Cortex of kidney (tissue), 1 donor: ENCODE measurements at places on chromosomes 2 and 18.

DNA sequence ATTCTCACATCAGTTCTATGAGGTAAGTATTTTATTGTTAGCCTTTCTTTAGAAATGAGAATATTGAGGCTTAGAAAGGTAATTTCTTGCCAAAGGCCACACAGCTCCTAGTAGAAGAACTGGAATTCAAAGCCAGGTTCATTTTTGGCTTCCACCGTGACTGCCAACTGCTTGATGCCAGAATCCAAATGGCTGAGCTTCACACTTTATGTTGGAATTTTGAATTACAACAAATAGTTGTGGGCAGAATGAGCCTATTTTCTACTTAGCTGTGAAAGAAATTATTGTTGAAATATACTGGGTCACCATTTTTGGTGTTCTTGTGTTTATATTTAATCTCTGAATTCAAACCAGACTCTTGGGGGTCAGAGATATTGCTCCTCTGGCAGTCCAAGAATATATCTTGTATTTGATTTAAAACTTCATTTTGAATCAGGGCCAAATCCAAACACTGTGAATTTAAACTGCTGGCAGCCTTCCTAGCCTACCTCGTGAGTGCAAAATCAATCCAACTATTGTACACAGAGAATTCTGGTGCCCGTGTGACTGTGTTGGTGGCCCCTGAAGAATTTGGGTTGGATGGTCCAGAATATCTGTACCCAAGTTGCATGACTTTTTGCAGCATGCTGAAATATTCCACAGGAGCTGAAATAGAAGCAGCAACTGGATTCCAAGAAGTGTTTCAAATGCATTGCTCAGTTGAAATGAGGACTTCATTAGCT lies 35.6 kb upstream of the LPIN1 start:
- DNase-seq = no peak

DNA sequence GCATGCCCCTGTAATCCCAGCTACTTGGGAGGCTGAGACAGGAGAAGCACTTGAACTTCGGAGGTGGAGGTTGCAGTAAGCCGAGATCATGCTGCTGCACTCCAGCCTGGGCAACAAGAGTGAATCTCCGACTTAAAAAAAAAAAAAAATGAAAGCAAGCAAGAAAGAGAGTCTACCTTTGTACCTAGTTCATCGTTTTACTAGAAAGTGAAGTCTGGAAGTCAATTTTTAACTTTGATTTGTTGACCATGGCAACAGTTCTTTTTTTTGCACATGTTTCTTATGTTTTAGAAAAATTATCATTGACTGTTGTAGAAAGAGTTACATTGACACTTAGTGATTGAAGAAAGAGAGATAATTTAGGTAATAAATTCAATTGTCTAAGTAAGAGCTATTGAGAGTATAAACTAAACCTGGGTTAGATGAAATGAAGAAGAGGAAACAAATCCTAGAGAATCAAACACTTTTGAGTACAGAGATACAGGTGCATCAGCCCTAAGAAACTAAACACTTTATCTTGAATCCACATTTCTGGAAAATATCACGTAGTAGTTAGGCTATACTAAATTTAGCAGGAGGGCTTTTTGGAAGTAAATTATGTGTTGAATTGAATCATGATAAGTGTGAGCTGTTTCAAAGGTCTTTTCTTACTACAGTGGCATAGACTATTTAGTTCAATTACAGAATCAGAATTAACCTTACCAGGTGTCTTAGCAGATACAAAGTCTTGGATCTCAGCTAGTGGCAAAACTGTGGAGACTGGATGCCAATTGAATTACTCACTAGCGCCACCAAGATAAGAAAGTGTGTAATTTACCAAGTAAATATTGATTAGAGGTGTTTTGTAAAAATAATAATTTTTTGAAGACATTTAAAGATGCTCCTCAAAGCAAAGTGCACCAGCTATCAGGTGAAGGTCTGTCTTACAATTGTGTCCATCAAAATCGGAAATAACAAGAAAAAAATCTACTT lies 303.4 kb upstream of the NRXN1 start:
- DNase-seq = no peak

DNA sequence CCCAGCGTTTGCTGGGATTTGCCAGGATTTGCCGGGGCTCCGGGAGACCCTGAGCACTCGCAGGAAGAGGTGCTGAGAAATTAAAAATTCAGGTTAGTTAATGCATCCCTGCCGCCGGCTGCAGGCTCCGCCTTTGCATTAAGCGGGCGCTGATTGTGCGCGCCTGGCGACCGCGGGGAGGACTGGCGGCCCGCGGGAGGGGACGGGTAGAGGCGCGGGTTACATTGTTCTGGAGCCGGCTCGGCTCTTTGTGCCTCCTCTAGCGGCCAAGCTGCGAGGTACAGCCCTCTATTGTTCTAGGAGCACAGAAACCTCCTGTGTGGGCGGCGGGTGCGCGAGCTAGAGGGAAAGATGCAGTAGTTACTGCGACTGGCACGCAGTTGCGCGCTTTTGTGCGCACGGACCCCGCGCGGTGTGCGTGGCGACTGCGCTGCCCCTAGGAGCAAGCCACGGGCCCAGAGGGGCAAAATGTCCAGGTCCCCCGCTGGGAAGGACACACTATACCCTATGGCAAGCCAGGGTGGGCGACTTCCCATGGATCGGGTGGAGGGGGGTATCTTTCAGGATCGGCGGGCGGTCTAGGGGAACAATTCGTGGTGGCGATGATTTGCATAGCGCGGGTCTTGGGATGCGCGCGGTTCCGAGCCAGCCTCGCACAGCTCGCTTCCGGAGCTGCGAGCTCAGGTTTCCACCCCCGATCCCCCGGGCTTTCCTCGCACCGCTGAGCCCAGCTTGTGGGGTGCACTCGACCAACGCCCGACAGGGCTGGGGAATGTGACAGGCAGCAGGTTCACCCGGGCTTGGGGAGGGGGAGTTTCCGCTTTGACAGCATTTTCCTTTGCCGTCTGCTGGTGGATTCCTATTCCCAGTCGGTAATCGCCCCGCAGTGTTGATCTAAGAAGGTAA lies 2.8 kb downstream of the ONECUT2 start:
- DNase-seq = no peak

GRCh38 chr2:217269701-217270484 lies 410.0 kb upstream of the TNP1 start:
- DNase-seq = no peak

GRCh38 chr2:107354175-107354574 lies 468.2 kb upstream of the ST6GAL2 start:
- DNase-seq = no peak

DNA sequence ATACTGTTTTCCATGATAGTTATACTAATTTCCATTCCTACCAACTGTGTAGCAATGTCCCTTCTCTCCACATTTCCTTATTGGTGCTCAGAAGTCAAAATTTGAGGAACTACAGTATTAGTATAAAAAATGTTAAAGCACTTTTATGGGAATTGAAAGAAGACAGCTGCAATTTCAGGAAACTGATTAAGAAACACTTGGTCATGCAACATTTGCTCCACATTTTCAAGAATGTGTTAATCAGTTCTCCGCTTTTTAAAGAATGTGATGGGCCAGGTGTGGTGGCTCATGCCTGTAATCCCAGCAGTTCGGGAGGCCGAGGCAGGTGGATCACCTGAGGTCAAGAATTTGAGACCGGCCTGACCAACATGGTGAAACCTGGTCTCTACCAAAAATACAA lies 33.6 kb upstream of the MGAT4A start:
- no peak for DNase-seq

GRCh38 chr2:180463608-180464007 lies 456.5 kb upstream of the CWC22 start:
- DNase-seq = no peak

DNA sequence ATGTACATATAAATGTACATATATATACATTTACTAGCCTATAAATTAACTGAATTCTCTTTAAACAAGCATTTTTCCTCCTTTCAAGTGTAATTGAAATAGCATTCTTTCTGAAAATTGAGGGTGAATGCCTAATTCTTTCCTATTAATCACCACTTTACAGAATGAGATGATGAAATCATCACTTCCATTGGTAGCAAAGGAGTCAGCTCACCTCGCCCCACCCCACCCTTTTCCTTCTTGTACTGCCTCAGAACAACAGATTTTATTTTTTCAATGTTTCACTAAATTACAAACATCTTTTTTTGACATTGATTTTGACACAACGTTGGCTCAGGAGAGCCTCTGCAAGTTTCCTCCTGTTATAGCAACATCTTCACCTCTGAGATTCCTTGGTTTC lies 181.9 kb upstream of the CDH7 start:
- DNase-seq = no peak

DNA sequence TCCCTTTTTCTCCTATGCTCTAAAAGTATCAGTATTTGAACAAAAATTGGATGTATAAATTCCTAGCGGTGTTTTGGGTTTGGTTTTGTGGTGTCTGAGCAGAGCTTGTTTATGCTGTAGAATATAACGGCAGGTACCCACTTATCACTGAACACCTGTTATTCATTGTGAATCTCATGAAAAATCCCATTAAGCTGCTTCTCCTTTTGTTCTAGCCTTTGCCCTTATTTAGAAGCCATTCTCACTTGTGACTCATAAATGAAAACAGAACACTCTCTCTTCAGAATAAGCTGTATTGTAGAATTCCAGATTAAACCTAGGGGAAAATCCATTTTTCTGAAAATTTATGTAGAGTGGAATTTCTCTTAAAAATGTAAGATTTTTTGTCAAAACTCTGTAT lies 104.0 kb downstream of the PRPF40A start:
- DNase-seq = no peak

GRCh38 chr2:29368659-29369040 lies 253.4 kb downstream of the CLIP4 start:
- DNase-seq = no peak

GRCh38 chr2:233419602-233420391 lies 65.5 kb downstream of the DGKD start:
- DNase-seq = no peak

- DNase-seq = no peak
Observed at GRCh38 chr2:235396071-235396846, 97.6 kb upstream of the AGAP1 start.

GRCh38 chr2:200454927-200455801 lies 54.7 kb downstream of the KCTD18 start:
- no peak for DNase-seq

DNA sequence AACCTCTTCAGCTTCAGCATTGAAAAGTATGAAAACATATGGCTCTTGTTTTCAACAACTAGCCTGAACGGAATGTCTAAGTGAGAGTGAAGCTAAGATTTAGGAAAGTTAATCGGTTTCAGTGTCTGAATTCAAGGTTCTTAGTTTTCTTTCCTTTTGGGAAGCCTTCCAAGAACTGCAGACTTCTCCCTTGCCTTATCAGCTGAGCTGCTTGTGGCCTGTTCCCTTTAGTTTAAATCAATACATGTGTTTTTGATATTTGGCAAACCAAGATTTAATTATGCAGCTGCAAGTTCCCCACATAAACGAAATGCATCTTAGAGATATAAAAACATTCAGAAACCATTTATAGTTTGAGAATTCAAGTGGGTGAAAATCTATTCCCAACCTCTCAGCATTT lies 274.3 kb upstream of the NRP2 start:
- no peak for DNase-seq

GRCh38 chr2:8803658-8804379 lies 33.6 kb downstream of the KIDINS220 start:
- no peak for DNase-seq

DNA sequence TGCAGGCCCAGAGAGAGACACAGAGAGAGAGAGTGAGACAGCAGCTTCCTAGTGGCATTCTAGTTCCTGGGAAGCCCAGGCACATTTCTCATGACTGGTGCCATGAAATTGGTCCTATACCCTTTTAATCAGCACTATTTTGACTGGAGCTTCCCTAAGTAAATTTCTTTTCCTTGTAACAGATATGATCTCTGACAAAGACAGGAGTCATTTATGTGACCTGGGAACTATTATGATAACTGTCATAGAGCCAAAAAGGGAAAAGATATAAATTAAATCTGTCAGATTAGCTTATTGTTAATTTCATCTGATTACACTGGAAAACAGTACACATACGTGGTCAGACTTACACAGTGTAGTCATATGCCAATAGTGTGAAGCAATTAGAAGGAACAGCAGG lies 161.3 kb upstream of the HNRNPA3 start:
- no peak for DNase-seq

DNA sequence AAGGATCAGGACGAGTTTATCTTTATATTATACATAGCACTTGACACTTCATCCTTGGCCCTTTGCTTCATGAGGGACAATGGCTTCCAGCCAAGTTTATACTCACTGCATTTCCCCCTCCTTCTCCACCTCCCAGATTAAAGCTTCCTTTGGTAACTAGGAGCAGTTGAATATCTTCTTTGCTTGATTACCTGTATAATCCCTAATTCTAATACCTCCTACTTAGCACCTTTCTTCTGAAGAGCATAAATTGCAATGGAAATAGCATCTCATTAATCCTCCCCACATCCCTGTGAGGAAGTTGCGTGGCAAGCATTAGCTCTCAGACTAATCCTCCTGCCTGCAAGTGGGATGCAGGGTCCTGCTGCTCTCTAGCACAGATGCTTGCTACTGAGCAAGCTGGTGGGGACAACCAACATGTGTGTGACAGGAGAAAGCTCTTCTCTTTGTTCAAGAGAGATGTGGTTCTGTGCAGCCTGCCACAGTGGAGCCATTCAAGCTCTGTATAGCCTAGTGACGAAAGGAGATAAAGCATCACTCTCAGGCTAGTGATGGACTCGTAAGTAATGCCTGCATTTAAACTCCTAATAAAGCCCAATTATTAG lies 19.1 kb downstream of the KLHL14 start:
- DNase-seq = no peak

DNA sequence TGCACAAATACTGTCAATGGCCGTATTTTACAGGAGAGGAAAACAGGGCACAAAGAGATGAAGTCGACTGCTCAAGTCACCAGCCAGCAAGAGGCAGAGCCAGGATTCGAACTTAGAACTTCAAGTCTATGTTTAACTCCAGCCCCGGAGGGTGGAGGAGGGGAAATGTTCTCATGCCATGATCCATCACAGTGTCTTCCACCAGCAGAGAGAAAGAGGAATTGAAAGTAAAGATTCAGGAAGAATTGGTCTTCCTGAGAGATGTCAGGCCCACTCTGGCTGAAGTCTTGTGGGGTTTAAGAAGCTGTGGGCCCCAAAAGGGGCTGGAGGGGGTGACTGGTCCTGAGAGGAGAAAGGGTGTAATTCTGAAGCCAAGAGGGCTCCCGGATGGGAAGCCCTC lies 260.0 kb downstream of the TNS1 start:
- DNase-seq = no peak

GRCh38 chr18:35106845-35107148 lies 65.6 kb downstream of the MAPRE2 start:
- no peak for DNase-seq

- DNase-seq = no peak
Observed at GRCh38 chr2:38232454-38232853, 144.6 kb downstream of the ATL2 start.

DNA sequence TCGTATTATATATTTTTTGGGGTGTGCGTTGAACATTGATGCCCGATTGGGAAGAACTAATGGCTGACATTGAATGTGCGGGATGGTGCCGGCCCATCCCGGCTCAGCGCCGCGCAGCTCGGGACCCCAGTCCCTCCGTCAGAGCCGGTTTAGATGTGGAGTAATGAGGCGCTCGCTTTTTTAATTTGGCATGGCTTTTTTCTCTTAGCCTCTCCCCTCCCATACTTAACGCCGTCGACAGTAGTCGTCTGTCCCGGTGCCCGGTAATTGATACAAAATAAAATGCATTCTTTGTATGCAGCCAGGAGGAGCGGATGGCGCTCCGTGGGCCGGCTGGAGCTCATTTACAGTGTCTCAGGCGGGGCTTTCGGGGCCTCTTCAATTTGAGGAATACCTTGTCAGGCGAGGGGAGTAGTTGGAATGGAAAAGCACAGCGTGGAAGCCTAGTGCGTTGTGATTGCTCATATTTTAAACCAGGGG lies 209.2 kb downstream of the GBX2 start:
- no peak for DNase-seq
